Activated CD4-positive, CD25-positive, alpha-beta regulatory T cell (primary cell): ENCODE measurements at places on chromosomes 16 and 17.

GRCh38 chr17:17345686-17346427 is 42.7 kb downstream of the NT5M start:
- no peak for DNase-seq

DNA sequence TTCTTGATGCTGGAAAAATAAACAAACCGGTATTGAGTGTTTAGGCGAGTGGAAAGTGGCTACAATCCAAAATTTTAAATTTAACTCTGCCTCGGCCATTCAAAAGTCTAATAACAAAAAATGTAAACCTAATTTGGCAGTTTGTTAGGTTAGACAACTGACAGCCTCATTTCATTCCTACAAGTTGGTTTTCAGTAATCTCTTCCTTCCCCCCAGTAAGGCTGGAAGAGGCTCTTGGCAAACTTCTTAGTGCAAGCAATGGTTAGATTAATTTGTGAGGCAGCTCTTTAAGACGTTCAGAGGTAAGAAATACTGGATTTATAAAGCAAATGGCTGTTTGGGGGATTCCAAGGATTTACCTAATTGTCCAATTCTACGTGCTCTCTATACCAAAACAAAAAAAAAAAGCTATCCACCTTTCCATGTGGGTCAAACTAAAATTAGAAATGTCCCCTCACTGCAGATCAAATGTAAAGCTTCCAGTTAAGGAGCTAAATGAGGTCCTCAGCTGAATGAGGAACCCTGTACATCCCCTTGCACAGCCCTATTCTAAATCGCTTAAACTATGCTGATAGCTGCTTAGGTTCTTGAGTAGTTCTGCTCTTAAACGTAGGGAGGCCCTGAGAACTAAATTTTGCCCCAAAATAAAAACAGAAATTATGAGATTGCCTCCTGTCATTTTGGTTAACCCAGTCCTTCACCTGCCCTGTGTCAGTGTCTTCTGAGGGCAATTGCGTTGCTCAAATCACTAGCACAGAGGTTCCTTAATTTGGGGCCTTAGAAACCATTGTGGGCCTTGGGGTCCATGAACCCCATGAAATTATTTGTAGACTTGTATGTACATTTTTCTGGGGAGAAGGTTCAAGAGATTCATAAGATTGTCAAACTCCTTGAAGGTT is 2.9 kb downstream of the HEXIM1 start:
- DNase-seq: no peak

GRCh38 chr16:73047536-73048291 is at the start of gene ZFHX3:
Gene ZFHX3, minus strand, starts transcription at chr16:73048128. Its CDS starts 87,983 bp downstream, at chr16:72960145.
- DNase-seq: no peak

- DNase-seq: no peak
These were observed 138.2 kb downstream of the ZNF423 start for GRCh38 chr16:49717689-49718088.

GRCh38 chr16:5196204-5196603 is 98.6 kb upstream of the EEF2KMT start:
- no peak for DNase-seq

DNA sequence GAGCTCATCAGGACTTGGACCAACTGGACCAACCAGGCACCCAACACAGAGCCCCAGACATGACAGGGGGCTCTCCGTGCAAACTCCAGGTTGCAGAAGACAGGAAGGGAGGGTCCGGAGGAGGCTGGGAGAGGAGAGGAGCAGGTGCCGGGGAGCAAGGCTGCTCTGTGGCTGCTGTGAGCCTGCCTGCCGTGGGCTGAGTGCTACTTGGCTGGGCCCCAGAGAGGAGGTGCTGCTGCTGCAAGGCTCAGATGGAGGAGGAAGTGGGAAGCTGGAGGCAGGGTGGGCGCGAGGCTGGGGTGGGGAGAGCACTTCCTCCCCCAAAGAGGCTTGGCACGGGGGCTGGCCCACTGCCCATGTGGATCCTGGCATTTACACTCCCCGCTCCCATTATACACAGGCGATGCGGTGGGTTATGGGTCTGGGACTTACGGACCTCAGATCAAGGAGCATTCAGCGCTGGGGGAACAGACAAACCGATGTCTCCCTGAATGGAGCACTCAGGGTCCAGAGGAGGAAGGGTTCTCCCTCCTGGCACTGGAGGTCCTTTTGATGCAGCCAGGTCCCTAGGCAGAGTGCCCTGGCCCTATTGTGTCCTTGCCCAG is 15.9 kb downstream of the EPOP start:
- no peak for DNase-seq

DNA sequence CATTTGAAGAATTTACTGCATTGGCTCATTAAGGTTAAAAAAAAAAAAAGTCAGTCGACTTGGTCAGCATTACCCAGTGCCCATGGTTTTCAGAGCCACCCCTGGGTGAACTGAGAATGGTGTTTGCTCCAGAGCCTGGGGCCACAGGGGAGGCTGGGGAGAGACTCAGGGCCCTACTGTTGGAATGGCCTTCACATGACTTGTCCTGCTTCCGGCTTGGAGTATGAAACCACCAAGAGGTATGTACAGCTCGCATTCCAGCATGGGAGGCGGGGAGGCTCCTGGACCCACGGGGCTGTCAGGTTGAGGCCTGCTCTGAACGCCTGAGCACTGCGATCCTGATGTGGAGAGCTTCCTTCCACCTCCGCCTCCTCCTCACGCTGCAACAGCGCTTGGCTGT is 36.8 kb downstream of the MSI2 start:
- no peak for DNase-seq

DNA sequence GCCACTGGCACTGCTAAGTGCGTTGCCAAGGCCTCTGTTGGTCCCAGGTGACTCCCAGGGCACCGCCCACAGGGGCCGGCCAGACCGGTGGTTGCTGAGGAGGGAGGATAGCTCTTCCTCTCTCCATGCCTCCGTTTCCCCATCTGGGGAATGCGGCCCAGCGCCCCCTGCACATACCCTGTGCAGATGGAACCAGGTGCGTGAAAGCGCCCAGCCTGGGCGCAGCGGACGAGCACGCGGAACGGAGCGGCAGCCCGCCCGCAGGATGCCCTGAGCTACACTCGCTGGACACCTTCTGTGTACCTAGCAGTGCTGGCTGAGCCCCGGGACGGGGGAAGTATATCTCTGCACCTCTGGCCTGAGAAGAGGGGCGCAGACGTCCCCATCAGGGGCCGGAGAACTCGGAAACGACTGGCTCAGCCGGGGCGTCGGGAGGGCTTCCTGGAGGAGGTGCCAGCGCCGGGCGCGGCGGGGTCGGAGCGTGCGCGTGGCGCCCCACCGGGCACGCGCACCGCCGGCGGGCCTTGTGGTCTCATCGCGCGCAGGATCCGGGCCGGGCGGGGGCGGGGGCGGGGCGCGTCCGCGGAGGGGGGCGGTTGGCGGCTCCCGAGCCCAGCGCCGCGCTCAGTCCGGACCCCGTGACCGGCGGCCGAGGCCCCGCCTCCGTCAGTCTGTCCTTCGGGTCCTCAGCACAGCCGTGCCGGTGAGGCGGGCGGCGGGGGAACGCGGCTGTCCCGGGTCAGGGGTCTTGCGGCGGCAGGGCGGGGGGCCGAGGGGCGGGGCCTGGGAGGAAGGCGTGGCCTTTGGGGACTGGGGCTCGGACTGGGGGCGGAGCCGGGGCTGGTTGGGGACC is at the start of the genes CCDC78 and HAGHL:
CCDC78 (minus strand) TSS at position 6 of the 853 bp plus-strand sequence. CDS start 76 bp downstream, outside the sequence.
HAGHL (plus strand) TSS at position 669 of the 853 bp plus-strand sequence. CDS start 404 bp downstream, outside the sequence.
- peak; percentile 52 for DNase-seq

DNA sequence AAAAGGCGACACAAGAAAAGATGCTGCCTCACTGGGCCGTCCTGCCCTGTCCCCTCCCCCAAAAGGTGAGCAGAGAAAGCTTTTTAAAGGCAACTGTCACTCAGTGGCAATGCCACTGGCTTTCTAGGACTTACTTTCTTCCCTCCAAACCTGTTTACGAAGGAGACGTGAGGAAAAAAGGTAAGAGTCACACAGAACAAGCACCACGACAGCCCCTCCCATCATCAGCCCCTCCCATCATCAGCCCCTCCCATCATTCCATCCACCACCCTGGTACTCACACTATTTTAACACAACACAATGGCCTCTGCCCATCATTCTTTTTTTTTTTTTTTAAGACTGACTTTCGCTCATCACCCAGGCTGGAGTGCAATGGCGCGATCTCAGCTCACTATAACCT is 77.1 kb downstream of the NXN start:
- DNase-seq: no peak

DNA sequence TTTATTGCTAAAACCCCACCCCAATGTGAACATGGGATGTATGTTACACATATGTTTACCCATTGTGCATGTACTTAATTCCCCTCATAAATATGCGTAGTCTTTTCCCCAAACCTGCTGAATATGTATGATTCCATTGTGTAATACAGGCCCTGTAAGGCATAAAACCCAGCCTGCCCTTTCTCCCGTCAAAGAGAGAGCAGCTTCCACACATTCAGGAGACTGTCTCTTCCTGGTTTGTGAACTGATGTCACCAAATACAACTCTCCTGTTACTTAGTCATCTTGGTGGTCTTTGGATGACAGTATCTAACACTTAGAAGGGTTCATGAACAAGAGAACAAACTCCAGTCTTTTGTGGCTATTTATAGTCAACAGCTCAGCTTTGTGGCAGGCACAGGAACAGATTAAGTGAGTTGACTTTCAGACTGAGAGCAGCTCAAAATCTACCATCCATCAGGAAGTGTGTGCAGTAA is 24.7 kb upstream of the TMC7 start:
- DNase-seq: no peak

DNA sequence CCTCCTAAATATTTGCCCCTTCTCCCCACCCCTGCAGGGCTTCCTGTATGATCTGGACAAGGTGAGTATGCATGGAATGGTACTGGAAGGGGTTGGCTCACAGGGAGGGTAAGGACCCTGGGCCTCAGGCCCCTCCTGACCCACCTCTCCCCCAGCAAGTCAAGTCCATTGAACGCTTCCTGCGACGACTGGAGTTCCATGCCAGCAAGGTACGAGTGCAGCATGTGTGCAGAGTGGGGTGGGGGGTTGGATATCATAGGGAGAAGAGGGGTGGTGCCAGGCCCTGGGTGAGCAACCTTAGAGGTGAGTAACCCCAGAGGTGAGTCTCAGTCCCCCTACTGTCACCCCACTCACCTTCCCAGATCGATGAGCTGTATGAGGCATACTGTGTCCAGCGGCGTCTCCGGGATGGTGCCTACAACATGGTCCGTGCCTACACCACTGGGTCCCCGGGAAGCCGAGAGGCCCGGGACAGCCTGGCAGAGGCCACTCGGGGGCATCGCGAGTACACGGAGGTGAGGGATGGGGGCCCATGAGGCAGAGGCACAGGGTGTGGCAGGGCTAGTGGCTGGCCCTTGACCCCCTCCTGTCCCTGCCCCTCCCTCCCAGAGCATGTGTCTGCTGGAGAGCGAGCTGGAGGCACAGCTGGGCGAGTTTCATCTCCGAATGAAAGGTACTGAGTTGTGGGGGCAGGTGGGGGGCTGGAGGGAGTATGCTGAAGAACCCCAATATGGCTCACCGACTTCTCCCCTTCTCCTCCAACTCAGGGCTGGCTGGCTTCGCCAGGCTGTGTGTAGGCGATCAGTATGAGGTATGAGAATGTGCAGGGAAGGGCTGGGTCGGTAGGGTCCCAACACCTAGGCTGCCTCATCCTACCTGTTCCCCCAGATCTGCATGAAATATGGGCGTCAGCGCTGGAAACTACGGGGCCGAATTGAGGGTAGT is 11.3 kb downstream of the RIPOR1 start:
- DNase-seq: no peak

DNA sequence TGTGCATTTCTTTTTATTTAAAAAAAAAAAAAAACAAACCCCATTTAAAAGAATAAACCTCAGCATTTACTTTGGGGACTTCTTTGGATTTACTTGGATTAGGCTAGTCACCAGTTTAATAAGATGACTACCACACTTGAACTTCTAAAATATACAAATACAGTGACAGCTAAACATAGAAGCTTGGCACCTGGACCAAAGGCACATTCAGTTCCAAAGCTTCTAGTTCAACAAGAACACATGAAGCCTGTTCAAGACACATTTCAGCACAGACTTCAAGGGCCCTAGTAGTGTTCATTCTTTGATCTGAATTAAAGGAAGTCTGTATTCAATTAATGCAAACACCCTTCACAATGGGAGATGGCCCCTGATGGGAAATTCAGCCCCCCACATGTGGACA is 11.6 kb upstream of the ROGDI start:
- DNase-seq: no peak
